ENCODE measurements at places on chromosomes 5 and 9.

GRCh38 chr5:83745816-83746215 lies 25.2 kb upstream of the HAPLN1 start:
- DNase-seq, result no peak

DNA sequence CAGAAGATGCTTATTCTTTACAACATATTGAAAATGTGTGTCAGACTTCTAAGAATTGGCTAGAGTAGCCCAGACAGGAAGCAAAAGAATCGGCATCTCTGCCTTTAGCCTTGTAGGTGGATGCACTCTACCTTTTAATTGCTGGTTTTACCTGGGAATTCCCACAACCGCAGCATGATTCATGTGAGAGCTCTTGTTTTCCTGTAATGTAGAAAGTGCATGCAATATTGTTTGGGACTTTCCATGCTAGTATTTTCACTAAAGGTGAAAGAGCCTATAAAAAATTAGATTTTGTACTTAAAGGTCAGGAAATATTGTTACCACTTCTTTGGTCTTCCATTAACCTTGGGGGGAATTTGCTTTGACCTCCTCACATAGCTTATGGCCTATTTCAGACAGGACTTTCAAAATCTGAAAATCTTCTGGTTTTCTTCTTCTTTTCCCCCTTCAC lies 89.8 kb downstream of the NTRK2 start:
- no peak for DNase-seq

- no peak for DNase-seq
Observed at GRCh38 chr5:40165789-40166728, 513.7 kb upstream of the PTGER4 start.

DNA sequence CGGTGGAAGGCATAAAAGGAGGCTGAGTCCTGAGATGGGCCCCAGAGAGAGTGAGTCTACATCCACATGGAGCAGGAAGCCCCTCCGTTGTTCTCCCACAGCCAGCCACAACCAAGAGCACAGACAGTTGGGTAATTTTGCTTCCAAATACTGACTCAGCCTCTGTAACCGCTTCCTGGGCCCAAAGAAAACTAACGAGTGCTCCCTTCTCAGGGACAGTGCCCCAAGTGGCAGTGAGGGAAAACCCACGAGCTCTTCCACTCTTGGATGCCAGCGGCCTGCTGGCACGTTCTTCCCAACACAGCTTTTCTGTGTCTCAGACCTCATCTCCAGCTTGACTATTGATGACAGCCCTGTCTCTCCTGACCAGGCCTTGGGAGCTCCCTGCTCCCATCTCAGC lies 207.6 kb downstream of the FSTL4 start:
- DNase-seq, result no peak

DNA sequence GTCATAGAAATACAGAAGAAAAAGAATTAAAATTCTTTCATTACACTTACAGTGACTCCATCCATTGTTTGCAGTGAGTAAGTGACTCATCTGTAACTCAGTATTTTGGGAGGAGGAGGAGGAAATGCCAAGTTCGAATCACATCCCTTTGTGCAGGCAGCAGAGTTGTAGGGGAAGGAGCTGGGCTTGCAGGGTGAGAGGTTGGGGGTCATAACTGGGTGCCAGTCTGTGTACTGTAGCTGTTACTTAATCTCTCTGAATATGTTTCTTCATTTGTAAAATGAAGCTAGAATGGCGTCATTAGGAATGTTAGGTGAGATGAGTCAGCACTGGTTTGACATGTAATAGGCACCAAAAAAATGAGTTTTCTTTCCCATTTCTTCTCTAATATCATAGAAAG lies 235.7 kb upstream of the ADAMTSL1 start:
- DNase-seq, result no peak

DNA sequence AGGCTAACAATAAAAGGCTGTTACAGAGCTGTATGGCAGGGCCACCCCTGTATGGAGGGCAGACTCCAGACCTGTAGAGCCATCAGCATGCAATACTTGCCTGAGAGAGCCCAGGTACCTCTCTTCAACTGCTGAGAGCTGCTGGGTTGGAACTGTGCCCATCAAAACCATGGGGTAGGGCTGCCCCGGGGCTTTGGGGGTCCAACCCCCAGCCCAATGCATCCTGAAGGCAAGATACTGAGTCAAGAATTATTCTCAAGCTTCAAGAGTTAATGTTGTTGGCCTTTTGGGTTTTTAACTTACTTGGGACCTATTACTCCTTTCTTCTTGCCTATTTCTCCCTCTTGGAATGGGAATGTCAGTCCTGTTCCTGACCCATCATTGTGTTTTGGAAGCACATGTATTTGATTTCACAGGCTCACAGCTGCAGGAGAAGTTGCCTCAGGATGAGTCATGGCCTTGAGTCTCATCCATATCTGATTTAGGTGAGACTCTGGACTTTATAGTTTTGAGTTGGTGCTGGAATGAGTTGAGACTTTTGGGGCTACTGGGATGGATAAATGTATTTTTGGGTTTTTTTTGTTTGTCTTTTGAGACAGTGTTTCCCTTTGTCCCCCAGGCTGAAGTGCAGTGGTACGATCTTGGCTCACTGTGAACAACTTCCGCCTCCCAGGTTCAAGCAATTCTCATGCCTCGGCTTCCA lies 21.0 kb upstream of the CDK7 start:
- peak; percentile 28 for DNase-seq

DNA sequence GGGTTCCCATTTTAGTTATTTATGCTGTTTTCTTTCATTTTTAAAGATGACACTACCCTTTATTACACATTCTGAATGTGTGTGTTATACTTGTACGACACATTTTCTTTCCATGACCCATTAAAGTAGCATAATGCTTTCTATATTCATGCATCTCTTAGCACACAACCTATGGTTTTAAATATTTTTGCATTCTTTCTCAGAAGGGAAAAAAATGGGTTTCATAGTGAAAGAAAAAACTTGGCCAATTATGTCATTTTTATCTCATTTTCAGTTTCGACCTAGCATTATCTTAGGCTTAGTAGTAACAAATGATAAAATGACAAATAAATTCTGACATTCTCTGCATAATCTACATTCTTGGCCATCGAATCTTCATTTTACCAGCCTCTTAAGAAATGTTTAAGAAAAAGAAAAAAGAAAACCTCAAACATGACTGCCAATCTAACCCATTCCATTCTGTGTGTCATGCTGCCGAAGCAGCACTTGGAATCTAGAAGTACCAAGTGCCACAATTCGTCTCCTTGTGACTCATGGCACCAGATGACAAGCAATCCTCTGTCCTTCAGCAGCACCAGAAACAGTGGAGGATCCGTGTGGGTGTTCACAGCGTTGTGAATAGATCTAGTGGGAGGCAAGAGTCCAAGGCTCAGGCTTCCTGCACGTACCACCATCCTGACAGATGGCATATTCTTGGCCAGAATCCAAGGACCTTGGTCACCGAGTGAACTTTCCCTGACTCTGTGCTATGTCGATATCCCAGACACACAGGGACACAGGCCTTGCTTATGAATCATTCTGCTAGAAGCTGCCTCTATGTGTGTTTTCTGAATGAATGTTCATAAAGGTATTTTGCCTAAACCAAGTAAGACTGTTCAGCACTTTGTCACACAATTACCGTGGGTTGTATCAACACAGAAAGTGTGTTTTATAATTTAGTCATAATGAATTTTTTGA lies 502.7 kb downstream of the NR2F1-AS1 start:
- peak; percentile 63 for DNase-seq

All from OCI-M1 (cell line).